ENCODE measurements at places on chromosomes 11 and 22.

GRCh38 chr11:125174686-125175085 is 10.1 kb downstream of the PKNOX2 start:
- DNase-seq: no peak

- no peak for DNase-seq
These were observed 9.1 kb downstream of the INSC start for GRCh38 chr11:15123849-15124248.

DNA sequence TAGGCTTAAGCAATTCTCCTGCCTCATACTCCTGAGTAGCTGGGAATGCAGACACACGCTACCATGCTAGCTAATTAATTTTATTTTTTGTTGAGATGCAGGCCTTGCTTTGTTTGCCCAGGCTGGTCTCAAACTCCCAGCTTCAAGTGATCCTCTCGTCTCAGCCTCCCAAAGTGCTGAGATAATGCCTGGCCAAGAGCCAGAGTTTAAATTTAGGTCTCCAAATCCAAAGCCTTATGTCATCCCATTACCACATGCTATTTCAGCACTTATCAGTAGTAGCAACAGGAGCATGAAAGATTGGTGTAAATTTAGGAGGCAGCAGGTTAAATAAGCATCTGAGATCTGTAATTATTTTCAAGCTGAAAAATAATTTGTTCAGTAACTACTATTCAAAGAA is 326.1 kb upstream of the ANO5 start:
- DNase-seq: no peak

GRCh38 chr22:35528927-35529326 is 11.7 kb upstream of the RASD2 start:
- DNase-seq: no peak

DNA sequence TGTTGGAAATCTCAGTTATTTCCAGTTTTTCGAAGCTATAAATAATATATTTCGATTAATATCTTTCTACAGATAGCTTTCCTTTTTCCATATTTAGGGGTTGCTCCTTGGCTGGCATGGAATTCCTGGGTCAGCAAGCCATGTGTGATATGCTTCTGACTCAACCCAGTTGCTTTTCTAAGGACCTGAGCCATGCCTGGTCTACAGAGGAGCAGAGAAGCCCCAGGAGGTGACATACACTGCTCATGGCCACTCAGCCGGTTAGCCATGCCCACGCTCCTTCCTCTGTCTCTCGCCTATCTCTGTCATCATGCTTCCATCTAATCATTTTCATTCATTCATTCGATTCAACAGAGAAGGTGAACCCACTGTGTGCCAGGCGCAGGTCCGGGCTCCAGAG is 23.2 kb upstream of the PDGFB start:
- no peak for DNase-seq

- no peak for DNase-seq
These were observed 588 bp downstream of the TSPAN32 start for GRCh38 chr11:2302306-2302895.

DNA sequence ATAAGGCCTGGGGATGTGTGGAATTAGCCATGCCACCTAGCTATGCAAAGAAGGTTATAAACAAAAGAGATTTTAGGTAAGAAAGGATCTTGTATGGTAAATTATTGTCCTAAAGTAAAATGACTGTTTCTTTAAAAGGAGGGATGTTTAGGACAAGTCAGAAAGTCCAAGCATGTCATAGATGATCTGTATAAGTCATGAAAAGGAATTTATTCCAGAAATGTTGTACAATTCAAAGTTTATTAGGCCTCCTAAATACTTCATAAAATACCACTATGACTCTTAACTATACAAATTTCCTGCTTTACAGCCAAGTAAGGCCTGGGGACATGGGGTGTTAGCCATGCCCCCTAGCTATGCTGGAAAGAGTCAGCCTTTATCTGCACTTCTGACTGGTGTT is 22.7 kb downstream of the OR5A2 start:
- no peak for DNase-seq

GRCh38 chr11:10998674-10999073 is 140.8 kb upstream of the ZBED5 start:
- no peak for DNase-seq

GRCh38 chr11:45984192-45984591 is 61.7 kb downstream of the LARGE2 start:
- DNase-seq: no peak

DNA sequence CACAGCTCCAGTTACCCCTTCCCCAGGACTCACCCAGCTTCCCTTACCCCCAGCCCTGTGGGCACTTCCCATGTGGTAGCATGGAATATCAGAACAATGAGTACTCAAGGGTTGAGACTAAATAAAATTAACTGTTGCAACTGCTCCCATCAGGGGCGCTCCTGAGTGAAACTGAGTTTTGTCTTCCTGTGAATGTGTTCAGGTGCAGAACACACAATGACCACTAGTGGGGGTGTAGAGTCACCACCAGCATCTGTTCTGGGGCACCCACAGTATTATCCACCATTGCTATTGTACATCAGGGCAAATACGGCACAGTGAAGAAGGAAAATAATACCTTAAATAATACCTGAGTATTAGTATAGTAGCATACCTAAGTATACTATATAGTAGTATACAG is 689.7 kb downstream of the TBC1D22A start:
- no peak for DNase-seq

- DNase-seq: peak; percentile 17
These were observed 219.1 kb upstream of the ARHGAP42 start for GRCh38 chr11:100467821-100468508.

DNA sequence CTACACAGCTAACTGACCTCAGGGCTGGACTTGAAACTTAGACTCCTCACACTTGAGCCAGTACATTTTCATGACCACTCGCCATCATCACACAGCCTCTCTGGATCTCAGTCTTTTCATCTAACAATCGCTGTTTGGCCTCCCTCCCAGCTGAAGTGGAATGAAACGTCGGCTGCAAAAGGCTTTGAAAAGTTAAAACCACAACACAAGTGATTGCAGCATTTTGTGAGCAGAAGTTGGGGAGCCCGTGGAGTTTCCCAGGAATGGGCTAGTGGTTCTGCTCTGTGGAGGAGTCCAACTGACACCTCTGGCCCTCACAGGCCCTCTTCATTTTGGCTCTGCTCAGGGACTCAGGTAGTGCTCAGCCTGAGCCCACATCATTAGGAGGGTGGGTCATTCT is 35.9 kb upstream of the TRIM29 start:
- DNase-seq: no peak

- no peak for DNase-seq
These were observed 27.2 kb upstream of the GLYATL1 start for GRCh38 chr11:58912124-58912523.

DNA sequence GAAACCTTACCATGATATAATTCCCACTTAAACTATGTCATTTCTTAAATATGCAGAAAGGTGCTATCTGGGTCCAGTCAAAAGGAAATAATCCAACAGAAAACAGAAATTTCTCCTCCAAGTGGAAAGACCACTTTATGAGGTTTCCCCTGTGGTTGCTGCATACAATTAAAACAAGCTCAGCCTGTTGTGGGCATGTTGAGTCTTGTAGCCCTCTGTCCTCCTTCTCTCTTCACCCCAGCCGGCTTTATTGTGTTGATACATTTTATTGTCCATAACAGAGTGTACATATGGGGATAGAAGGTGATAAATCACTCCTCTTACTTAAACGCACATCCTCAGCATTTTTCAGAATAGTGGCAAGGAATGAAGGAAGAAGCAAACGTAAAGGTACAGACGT is 126.0 kb upstream of the MTNR1B start:
- no peak for DNase-seq

DNA sequence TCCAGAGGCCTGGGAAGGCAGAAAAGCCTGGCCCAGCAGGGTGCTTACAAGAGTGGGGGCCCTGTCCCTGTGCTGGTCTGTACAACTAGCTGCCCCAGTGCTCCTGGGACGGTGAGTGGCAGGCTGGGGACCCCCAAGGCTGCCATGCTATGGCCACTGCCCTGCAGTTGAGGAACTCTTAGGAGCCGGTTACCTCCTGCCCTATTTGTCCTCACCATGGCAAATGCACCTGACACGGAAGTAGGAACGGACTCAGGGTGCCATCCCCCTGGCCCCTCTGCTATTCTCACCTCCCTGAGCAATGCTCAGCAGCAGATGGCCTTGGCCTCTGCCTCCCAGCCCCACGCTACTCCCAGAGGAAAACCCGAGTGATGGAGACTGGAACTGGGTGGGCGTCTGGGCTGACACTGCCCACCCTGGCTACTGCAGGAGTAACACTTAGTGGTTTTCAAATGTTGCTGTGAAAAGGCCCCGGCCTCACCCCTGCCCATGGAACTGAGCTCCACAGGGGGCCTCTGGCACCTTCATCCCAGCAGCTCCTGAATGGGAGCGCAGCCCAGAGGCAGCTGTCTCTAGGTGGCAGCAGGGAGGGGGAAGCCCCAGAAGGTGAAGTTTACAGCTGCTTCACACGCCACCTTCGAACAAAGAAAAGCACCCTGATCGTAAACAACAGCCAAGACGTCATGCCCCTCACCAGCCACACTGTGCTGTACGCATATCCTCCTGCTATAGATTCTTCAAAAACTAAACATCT is 105.3 kb downstream of the CTTN start:
- DNase-seq: no peak

DNA sequence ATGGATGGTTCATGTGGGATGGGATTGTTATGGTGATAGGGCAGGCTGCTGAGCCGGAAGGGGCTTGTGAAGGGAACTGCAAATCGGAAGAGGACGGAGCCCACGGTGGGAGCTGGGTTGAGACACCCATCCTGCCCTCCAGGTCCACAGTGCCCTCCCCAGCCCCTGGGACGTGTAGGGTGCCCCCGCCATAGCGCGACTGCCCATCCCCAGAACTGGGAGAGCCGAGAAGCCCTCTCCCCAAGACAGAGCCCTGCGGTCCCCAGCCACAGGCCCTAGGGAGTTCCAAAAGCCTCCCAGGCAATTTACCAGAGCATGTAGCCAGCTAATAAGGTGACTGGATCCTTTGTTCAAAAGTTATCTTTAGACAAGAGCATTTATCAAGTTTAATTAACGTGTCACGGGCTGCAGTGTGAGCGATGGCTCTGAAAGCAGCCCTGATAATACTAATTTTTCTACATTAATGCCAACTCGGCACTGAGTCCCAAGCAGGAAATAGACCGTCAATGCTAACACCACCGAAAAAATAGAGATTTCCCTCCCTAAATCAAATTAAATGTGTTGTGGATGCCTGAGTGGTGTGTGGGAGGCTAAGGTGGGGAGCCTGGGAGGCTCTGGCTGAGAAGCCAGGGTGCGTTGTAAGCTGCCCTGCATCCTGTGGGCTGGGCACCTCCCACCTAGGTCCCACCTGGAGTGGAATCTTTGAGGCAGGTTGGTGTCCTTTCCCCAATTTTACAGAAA is 76.8 kb upstream of the RTL6 start:
- DNase-seq: no peak

GRCh38 chr11:69958308-69958707 is 119.8 kb upstream of the ANO1 start:
- DNase-seq: no peak

DNA sequence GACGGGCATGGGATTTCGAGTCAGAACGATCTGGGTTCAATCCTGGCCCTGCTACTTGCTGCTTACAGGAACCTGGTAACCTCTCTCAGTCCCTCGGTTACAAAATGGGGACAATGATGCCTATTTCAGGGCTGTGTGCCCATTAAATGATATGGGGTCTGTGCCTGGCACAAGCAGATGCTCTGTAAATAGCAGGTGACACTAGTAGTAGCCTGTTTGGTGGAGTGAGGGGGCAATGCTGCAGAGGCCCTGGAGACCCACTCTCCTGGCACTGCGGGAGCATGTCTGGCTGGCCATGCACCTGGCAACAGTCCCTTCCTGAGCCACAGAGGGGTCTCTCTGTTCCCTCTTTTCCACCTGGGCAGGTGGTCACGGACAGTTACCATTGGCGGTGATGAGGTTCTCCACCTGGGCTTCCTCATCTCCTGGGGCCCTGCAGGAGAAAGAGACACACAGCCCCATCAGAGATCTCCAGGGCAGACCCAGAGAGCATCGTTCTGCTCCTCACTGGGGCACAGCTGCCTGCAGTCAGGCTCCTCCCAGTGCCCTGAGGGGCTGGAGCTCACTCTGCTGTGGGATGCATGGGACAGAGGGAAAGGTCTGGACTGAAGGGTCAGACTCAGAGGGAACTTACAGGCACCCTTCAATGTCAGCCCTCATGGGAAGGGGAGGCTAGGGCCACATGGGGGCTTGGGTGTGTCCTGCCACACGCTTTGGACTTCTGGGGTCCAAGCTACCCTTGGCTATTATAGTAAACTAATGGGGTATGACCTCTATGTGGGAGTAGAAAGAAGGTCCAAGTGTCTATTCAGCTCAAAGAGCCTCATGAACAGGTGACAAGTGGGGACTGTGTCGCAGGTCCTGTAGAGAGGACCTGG is 15.6 kb upstream of the FXYD2 start:
- no peak for DNase-seq

GRCh38 chr11:12668166-12668565 is 6.1 kb upstream of the TEAD1 start:
- DNase-seq: no peak

DNA sequence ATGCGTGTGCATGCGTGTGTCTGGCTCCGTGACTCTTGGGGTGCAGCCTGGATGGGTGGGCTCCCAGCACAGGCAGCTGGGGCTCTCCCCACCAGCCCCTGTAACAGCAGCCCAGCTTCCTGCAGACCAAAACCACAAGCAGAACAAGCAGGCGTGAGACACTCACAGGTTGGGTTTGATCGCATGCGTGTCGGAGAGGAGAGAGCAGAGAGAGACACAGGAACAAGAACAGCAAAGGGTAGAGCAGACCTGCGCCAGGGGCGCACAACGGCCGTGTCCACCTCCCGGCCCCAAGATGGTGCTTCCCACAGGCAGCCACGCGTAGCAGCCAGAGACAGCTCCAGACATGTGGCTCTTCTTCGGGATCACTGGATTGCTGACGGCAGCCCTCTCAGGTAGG is at the start of gene CD6:
Gene CD6 (plus strand): TSS at position 161 of the 400 bp plus-strand sequence. CDS start 186 bp downstream, at position 347.
- DNase-seq: no peak

DNA sequence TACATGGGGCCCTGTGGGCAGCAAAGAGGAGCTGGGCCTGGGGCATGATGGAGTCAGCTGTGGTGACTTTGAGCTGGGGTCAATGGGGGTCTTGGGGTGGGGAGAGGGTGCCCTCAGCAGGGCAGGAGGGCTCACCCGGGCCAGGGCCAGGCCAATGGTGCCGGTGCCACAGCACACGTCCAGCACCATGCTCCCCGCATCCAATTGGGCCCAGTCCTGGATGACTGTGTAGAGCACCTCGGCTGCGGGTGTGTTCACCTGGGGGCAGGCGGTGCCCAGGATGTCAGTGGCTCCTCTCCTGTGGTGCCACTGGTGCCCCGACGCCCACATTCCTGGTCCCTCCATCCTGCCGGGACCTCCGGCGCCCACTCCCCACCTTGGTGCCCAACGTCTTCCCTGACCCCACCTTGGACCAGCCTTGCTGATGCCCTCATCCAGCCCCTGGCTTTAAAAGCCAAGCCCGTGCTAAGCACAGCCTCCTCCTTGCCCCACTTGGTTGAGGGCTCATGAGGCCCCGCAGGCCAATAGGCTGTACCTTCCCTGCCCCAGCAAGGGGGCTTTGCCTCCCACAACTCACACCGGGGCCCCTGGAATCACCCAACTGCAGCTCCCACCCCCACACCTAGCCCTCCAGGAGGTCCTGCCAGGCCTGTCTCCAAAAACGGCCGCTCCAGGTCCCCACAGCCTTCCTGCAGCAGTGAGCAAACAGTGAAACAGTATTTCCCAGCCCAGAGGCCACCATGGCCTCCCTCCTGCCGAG is 2.2 kb upstream of the RANBP1 start:
- DNase-seq: no peak

GRCh38 chr11:45692808-45693453 is 27.5 kb upstream of the CHST1 start:
- no peak for DNase-seq

GRCh38 chr22:24337894-24338645 is 67.4 kb downstream of the SPECC1L start:
- no peak for DNase-seq

GRCh38 chr11:30789270-30789669 is 203.1 kb upstream of the MPPED2 start:
- DNase-seq: no peak
